LHCN-M2 (cell line): ENCODE measurements at places on chromosomes 3 and 15.

DNA sequence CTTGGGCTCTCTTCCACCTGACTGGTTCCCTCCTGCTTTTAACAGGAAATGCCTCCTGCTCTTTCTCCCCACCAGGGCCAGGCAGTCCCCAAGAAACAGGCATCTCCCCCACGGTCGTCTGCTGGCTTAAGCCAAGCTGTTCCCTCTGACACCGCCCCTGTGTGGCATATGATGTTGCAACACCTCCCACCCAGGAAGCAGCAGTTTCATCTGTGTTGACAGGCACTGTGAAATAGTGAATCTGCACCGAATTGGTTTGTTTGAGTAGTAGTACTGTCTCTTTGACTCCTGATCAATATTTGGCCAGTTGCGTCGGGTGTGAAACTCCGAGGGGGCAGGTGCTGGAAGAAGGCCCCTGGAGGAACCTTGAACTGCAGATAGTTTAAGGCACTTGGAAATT lies 188.8 kb downstream of the FEZF2 start:
- peak; percentile 37 for DNase-seq

- DNase-seq = peak; percentile 26
These were observed 18.6 kb upstream of the C15orf40 start for GRCh38 chr15:83030021-83030420.

- DNase-seq = peak; percentile 29
These were observed 167.1 kb downstream of the NEK11 start for GRCh38 chr3:131193641-131194238.

DNA sequence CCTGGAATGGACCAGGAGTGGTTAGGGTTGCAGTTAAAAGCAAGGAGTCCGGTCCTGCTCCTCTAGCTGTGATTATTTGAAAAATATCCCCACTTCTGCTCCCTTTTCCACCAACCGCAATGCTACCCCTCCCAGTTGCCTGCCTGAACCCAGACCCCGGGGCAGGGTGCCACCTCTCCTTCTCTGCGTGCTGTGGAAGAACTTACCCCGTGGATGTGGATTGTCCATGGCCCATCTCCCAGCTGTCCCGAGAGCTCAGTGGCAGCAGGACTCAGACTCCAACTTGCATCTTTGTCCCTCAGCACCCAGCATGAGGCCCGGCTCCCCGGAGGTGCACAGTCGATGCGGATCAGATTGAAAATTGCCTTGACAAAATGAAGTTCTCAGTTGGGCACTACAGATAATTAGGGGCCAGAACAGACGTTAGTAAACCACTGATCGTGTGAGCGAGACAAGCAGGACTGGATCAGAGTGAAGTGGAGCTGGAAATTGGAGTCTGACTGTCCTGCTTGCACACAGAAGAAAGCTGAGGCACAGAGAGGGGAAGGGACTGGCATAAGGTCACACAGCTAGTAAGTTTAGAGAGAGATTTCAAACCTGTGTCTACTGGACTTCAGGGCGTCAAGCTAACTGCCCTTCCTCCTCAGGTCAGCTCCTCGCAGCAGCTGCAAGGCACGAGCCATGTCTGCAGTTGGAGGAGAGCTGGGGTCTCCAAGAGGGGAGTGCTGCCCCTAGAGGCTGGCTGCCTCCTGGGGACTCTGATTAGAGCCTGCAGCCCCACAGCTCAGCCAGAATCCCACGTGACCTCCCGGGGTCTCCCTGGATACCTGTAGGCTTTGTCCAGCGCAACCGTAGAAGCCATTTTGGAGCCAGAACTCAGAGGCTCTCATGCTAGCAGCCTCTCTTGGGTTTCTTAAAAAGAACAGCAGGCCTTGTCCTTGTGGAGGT lies 14.7 kb downstream of the SLC6A1 start:
- no peak for DNase-seq

DNA sequence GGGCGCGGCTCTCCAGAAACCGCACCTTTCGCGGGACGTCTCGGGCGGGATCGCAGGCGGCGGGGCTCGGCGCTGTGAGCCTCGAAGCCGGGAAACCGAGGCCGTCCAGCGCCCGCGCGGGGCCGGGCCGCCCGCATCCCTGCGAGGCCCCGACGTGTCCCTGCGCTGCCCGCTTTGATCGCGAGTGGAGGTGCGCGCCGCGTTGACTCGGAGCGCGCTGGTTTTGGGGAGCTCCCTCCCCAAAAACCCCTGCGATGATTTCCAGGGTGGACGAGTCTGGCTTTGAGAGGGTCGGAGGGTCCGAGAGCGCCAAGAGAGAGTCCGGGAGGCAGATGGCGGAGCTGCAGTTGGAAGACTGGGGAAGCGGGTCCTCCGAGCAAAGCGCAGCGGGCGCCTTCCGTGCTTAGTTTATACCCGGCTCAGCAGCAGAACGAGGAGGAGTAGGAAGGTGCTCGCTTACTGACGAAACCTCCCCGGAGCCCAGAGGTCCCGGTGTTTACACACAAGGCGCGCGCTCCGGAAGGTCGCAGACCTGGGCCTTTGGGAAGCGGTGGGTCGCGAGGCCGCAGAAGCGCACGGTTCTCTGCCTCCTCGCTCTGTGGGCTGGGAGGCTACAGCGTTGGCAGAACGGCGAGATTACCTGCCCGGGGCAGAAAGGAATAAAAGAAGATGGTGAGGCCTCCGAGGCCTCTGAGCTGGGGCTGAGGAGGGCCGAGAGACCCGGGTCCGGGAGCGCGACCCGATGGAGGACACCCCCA lies 687 bp downstream of the ALDH1A3 start:
- no peak for DNase-seq

DNA sequence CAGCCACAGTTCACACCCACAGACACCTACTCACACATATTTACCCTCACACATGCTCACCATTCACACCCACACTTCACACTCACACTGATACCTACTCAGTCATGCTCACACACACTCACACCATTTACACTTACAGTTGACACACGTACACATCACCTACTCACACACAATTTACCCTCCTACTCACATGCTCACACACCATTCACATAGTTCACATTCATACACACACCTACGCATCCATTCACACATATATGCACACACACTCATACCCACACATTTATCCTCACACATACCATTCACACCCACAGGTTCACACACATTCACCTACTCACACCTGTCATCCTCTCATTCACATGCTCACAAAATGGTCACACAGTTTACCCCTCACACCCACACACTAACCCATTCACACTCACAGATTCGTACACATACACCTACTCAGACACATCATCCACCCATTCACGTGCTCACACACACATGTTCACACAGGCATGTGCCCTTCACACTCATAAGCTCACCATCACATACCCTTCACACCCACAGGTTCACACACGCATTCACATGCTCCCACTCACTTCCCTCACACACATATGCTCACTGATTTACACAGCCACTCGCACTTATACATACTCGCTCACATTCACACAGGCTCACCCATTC lies 42.3 kb downstream of the HMCES start:
- DNase-seq = no peak

GRCh38 chr3:185757176-185757575 lies 67.7 kb downstream of the IGF2BP2 start:
- DNase-seq = peak; percentile 37

DNA sequence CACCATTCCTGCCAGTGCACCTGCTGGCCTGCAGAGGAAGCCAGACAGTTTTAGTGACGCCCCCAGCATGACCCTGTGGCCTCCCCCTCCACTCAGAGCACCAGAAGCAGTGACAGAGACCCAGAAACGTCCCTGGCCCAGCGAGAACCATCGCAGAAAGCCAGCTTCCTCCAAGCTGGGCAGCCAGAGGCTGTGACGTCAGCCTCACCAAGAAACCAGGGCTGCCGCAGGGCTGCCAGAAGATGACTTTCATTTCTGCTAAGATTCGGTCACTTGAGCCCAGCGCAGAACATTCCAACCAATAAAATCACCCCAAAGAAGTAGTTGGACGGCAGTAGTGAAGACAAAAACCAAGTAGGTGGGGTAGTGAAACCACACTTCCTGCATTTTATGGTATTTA lies 29.6 kb upstream of the RPL32 start:
- DNase-seq = peak; percentile 49
